Fibroblast of villous mesenchyme (primary cell): ENCODE measurements at places on chromosomes 2 and 18. TPM values are rescaled to one million over a fixed set of nuclear protein-coding genes. Genes with fewer than 3 reads are reported as not detected.

The MZT2B gene
- 141 and 246 TPM in 2 replicates for total RNA-seq

The NEDD4L gene
- 11.0 and 31.5 TPM in 2 replicates for total RNA-seq

The ABCG8 gene
- total RNA-seq, result not detected in 2 replicates

The LOXHD1 gene
- total RNA-seq, result under 0.01 TPM in 1 of 2 replicates, not detected in the other

The HOXD8 gene
- 11.9 and 15.5 TPM in 2 replicates for total RNA-seq

The TTR gene
- not detected in 2 replicates for total RNA-seq

The NXPH2 gene
- total RNA-seq, result under 0.01 TPM in 1 of 2 replicates, not detected in the other

The KLHL30 gene
- 0.43 and 2.3 TPM in 2 replicates for total RNA-seq

The FOXI3 gene
- total RNA-seq, result not detected in 2 replicates

The ASPRV1 gene
- under 0.01 and 0.43 TPM in 2 replicates for total RNA-seq

The EVA1A gene
- total RNA-seq, result 44.9 and 48.3 TPM in 2 replicates

The CCT4 gene
- 111 and 147 TPM in 2 replicates for total RNA-seq

DNA sequence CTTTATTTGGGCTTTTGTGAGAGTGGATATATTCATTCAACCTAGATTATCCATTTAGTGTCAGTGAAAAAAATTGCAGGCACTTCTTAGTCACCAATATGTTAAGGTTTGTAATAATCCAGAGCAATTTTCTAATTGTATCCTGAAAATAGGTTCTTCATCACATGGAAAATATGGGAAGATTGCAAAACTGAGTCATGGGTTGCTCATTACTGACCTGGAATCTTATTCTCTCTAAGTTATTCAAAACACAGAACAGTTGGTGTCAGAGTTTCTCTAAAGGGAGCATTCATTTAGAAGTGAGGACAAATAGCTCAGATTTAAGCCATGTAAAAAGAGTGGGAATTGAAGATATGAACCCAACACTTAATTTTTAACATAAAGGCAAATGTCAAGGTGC, 181.3 kb downstream of the IKZF2 start:
- DNase-seq, result peak; percentile 75

DNA sequence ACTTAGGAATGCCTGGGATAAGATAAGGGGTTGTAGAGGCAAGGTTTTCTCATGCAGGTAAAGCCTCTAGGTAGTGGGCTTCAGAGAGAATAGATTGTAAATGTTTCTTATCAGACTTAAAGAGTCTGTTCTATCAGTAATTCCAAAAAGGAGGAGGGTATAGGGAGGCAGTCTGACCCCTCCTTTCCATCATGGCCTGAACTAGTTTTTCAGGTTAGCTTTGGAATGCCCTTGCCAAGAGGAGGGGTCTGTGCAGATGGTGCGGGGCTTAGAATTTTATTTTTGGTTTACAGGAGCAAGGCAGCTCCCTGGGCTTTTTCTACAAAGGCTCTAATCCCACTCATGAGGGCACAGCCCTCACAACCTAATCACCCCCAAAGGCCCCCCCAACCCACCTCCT, 135.0 kb downstream of the B3GNT2 start:
- DNase-seq, result no peak

- DNase-seq, result no peak
These were observed 13.6 kb downstream of the CDH2 start for GRCh38 chr18:28163201-28163775.

- DNase-seq, result no peak
These were observed 11.8 kb downstream of the NEU4 start for GRCh38 chr2:241820625-241821384.

- no peak for DNase-seq
These were observed 73.6 kb downstream of the SPRED2 start for GRCh38 chr2:65358678-65359400.

- DNase-seq, result no peak
These were observed 40.1 kb downstream of the SCN3A start for GRCh38 chr2:165163761-165164160.

GRCh38 chr2:122421775-122422174, 666.3 kb downstream of the TSN start:
- no peak for DNase-seq

DNA sequence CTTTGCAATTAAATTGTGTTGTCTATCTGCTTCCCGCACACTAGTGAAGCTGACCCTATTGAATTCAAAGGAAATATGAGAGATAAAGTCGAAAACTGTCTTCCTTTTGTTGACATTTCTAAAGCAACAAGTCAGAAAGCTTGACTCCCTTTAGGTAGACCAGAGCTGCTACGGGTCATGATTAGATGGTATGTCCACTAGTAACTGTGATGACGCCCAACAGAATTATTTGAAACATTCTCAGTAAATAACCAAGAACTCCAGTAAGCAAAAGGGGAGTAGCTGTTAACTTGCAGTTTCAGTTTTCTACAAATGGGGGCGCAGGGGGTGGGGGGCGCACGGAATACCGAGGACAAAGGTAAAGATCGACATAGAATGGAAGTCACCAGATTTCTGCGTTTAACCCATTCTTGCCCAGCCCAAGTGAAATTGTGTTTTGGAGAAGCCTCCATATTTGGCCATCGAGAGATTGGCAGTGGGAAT, 56.4 kb downstream of the CRIM1 start:
- DNase-seq, result peak; percentile 77

DNA sequence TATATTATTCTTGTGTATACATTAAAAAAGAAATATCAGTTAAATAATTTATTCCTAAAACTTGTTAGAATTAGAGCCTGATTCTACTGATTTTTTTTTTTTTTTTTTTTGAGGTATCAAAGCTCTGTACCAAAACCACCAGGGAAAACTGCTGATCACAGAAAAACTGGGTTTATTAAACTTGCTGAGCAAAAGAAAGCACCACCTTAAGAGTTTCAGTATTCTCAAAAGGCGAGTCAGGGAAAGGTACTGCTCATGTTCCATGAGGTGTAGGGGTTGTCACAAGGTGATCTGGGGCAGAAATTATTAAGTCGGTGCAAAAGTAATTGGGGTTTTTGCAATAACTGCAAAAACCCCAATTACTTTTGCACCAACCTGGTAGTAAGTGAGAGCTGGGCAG, 51.7 kb upstream of the KLF7 start:
- DNase-seq, result no peak

DNA sequence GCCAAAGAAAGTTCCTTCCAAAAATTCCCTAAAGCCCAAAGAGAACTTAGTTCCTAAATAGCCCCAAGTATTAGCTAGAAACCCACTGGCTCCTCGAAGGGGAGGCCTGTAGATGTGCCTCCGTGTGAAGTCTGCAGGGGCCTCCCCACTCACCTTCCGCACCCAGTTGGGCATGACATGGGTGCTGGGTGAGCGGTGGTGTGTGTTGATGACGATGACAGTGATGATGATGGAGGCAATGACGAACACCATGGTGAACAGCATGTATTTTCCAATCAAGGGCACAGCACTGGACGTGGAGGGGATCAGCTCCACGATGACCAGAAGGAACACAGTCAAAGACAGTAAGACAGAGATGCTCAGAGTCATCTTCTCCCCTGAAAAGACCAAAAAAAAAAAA, 14.5 kb downstream of the CHRNA1 start:
- DNase-seq, result no peak

- no peak for DNase-seq
These were observed 65.1 kb downstream of the LIPG start for GRCh38 chr18:49626842-49627467.

GRCh38 chr2:202034249-202035088, 814 bp downstream of the FZD7 start:
- DNase-seq, result peak; percentile 45

GRCh38 chr2:202679980-202680379, 45.2 kb downstream of the FAM117B start:
- no peak for DNase-seq
